ENCODE measurements at places on chromosomes 7 and 10. TPM values are rescaled to one million over a fixed set of nuclear protein-coding genes. Genes with fewer than 3 reads are reported as not detected.

The TACC2 gene
- total RNA-seq, result 5.0 TPM

The ZNF518A gene
- 15.6 TPM for total RNA-seq

The MRLN gene
- total RNA-seq, result not detected

The ADRA2A gene
- total RNA-seq, result 0.29 TPM

The FAM13C gene
- total RNA-seq, result 6.2 TPM

The LIPF gene
- not detected for total RNA-seq

The NME8 gene
- not detected for total RNA-seq

The HOXA4 gene
- total RNA-seq, result 0.72 TPM

The ANKRD2 gene
- total RNA-seq, result 0.72 TPM

The PHKG1 gene
- total RNA-seq, result 1.8 TPM

DNA sequence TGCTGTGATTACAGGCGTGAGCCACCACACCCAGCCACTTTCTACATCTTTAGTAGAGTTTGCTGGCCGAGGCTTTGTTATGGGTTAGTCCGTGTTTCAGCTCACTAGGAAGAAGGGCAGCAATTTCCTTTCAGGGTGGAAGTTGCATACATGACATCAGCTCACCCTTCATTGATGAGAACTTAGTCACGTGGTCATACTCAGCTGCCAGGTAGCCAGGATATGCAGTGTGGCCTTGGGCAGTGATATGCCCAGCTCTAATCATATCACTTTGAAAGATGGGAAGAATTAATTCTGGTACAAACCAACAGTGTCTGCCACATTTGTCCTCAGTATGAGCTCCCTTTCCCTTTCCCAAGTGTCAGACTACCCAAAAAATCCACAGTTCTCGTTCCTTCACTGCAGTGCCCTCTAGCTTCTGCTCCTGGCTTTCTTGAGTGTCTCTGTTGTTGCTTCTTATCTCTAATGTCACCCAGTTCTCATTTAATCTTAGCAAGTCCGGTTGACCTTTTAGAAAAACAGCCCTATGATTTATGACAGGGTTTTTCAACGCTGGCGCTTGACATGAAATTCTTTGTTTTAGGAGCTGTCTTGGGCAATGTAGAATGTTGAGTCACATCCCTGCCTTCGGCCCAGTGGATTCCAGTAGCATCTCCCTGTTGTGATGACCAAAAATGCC lies 108.7 kb upstream of the ITGB1 start:
- peak overlapping the region; percentile 69 for H3K27ac ChIP-seq
- no peak overlapping the region for H3K4me3 ChIP-seq
- DNase-seq, result peak; percentile 68
- peaks cover 20% of the 10 kb centered on the region for H3K4me1 ChIP-seq
- H3K36me3 ChIP-seq, result no peaks in the 10 kb centered on the region

DNA sequence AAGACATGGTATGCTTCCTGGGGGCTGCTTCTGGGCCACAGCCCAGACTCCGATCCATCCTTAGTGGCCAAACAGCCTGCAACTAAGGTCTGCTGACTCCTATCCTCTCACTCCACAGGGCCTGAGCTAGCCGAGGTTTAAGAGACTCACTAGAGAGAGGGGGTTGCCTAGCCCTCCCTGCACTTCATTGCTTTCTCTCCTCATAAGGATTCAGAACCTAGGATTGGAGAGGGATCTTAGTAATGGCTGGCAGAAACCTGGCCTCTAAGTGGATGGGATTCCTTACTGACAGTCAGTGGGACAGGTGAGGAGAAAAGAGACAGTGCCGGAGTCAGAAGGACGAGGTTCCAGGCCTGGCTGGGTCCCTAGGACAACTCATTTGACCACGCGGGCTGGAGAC lies 8.2 kb upstream of the DDIT4 start:
- no peaks in the 10 kb centered on the region for H3K36me3 ChIP-seq
- H3K27ac ChIP-seq, result no peak overlapping the region
- no peaks in the 10 kb centered on the region for H3K27me3 ChIP-seq
- no peak overlapping the region for H3K4me3 ChIP-seq

DNA sequence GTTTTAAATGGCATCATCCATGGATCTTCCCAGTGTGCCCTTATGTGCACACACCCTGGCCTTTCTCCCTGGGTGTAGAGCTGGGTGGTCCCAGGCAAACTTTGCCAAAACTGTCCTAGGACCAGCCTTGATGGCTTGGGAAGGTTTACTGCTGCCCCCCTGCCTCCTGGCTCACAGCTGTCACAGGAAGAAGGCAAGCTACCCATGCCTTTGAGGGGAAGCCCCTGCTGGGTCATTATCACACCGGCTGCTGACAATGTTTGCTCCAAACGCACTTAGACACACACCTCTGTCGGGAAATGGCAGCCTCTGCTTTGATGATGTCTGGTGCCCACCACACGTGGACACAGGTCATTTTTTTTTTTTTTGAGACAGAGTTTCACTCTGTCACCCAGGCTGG lies 25.2 kb upstream of the FIGNL1 start:
- DNase-seq, result no peak
- H3K4me1 ChIP-seq, result no peaks in the 10 kb centered on the region
- no peak overlapping the region for H3K27ac ChIP-seq
- H3K27me3 ChIP-seq, result peaks cover 3% of the 10 kb centered on the region

- H3K36me3 ChIP-seq, result no peaks in the 10 kb centered on the region
- no peak for DNase-seq
- H3K4me3 ChIP-seq, result no peak overlapping the region
- peaks cover 6% of the 10 kb centered on the region for H3K4me1 ChIP-seq
- H3K27me3 ChIP-seq, result peaks cover 12% of the 10 kb centered on the region
Measured at GRCh38 chr7:42833411-42833810, 78.5 kb downstream of the C7orf25 start.

DNA sequence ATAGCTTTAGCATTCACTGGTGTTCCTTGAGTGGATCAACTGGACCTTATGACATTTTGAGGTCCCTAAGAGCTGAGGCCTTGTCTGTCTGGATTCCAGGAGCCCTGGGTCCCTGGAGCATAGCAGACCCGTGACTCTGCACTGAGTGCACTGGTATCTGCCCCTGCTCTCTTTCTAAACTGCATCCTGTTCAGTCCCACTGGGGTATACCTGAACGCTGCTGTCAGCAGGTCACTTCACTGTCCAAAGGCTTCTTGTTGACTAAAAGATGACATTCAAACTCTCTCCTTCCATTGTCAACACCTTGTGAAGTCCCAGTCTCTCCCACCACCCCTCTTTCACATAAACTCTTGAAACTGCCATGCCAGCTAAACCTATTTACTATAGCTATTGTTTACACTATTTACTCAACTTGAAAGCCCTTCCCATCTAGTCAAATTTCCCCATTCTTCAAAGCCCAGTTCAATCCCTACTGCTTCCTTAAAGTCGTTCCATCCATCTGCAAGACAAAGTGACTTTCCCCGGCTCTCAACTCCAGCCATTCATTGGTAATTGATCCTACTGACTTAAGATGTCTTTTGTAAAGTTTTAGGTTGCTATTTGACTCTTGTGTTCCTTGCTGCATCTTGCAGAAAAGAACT lies 523.3 kb downstream of the KCNMA1 start:
- H3K27me3 ChIP-seq, result no peaks in the 10 kb centered on the region
- DNase-seq, result no peak
- H3K4me3 ChIP-seq, result no peak overlapping the region
- H3K27ac ChIP-seq, result no peak overlapping the region

GRCh38 chr7:101875283-101875846 lies 57.9 kb downstream of the CUX1 start:
- H3K4me1 ChIP-seq, result no peaks in the 10 kb centered on the region
- no peaks in the 10 kb centered on the region for H3K36me3 ChIP-seq
- no peaks in the 10 kb centered on the region for H3K27me3 ChIP-seq
- DNase-seq, result no peak
- H3K27ac ChIP-seq, result no peak overlapping the region
- no peak overlapping the region for H3K4me3 ChIP-seq

DNA sequence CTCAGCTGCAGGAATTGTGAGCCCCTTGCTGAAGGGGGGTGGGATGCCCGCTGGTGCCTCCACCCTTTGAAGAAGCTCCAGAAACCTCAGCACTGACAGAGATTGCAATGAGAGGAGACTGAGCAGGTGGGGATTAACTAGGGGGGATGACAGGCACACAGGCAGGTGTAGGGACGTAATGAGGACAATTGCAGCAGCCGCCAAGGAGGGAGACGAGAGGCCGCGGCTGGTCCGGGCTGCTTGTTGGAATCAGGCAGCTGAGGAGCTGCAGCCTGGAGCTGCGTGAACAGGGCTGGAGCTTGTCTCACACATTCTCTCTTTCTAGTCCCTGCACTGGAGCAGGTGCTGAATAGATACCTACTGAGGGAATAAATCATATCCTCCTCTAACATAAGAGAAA lies 122.0 kb upstream of the TCERG1L start:
- no peak overlapping the region for H3K27ac ChIP-seq
- no peak overlapping the region for H3K4me3 ChIP-seq
- no peaks in the 10 kb centered on the region for H3K27me3 ChIP-seq
- no peaks in the 10 kb centered on the region for H3K4me1 ChIP-seq

DNA sequence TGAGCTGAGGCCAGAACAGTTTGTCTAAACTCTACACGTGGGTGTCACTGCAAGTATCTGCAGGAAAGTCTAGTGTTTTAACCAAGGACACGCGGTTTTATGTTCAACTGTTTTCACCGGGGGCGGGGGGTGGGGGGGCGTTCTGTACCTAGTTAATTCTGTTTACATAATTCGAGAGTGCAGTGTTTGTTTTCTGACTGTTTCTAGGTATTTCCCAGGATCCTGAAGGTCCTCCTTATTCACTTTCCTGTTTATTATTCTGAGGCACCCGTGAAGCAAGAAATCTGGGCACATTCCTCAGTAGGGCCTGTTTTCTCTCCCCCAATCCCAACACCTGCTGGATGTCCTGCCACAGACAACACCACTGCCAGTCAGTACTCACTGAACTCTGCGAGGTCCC lies 7.6 kb downstream of the LOXL4 start:
- no peak overlapping the region for H3K4me3 ChIP-seq
- peaks cover 56% of the 10 kb centered on the region for H3K36me3 ChIP-seq
- no peak overlapping the region for H3K27ac ChIP-seq
- DNase-seq, result no peak

GRCh38 chr7:107103369-107103768 lies 58.9 kb downstream of the PRKAR2B start:
- no peak overlapping the region for H3K4me3 ChIP-seq
- no peak overlapping the region for H3K27ac ChIP-seq
- H3K4me1 ChIP-seq, result no peaks in the 10 kb centered on the region
- DNase-seq, result no peak
- H3K27me3 ChIP-seq, result no peaks in the 10 kb centered on the region

- H3K4me1 ChIP-seq, result no peaks in the 10 kb centered on the region
- DNase-seq, result no peak
- no peak overlapping the region for H3K4me3 ChIP-seq
- no peaks in the 10 kb centered on the region for H3K27me3 ChIP-seq
Measured at GRCh38 chr10:82821043-82821442, 946.0 kb downstream of the NRG3 start.

DNA sequence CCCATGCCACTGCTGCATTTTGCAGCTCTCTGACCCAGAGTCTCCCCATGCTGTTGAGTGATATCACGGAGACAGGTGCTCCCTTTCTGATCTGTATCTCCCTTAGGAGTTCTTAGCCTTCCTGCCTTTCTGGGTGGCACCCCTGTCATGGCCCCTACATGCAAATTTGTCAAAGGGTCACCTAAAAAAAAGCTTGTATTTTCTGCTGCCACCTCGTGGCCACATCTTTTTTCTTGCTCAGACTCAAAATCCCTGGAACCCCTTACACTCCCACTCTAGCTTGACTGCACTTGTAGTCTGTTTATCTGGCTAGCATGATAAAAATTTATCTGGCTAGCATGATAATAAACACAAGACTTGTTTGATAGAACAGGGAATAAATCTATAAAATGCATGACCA lies 809.1 kb downstream of the SORCS1 start:
- DNase-seq, result no peak
- no peak overlapping the region for H3K4me3 ChIP-seq
- H3K36me3 ChIP-seq, result no peaks in the 10 kb centered on the region
- H3K27me3 ChIP-seq, result no peaks in the 10 kb centered on the region
- H3K27ac ChIP-seq, result no peak overlapping the region

- H3K27ac ChIP-seq, result peak overlapping the region; percentile 63
- peaks cover 7% of the 10 kb centered on the region for H3K4me1 ChIP-seq
- peak; percentile 88 for DNase-seq
- H3K36me3 ChIP-seq, result peaks cover 16% of the 10 kb centered on the region
Measured at GRCh38 chr7:75889826-75890225, 11.0 kb downstream of the RHBDD2 start.

DNA sequence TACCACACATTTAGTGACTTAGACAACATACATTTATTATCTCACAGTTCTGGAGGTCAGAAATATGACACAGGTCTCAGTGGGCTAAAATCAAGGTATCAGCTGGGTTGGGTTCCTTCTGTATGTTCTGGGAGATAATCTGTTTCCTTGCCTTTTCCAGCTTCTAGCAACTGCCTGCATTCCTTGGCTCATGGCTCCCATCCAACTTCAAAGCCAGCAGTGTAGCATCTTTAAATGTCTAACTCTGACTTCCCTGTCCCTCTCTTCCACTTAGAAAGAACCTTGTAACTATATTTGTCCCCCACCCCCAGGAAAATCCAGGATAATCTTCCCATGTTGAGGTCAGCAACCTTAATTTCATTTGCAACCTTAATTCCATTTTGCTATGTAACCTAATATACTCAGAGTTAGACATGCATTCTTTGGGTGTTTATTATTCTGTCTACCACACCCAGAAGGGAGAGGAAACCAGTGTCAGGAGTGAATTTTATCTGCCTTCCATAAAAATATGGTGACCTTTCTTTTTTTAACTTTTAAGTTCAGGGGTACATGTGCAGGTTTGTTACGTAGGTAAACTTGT lies 57.3 kb upstream of the SMIM30 start:
- no peak overlapping the region for H3K4me3 ChIP-seq
- peak; percentile 25 for DNase-seq
- H3K27ac ChIP-seq, result no peak overlapping the region
- no peaks in the 10 kb centered on the region for H3K36me3 ChIP-seq

- H3K27ac ChIP-seq, result no peak overlapping the region
- no peak overlapping the region for H3K4me3 ChIP-seq
- no peaks in the 10 kb centered on the region for H3K27me3 ChIP-seq
Measured at GRCh38 chr7:22363756-22364422, 6.9 kb upstream of the RAPGEF5 start.

DNA sequence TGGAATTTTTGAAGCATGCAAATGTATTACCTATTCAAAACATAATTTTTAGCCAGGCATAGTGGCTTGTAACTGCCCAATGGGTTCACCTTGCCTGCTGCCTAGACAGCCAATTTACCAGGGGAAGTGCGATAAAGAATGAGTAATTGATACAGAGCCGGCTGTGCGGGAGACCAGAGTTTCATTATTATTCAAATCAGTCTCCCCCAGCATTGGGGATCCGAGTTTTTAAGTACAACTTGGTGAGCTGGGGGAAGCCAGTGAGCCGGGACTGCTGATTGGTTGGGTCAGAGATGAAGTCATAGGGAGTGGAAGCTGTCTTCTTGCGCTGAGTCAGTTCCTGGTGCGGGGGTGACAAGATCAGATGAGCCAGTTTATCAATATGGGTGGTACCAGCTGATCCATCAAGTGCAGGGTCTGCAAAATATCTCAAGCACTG lies 29.1 kb upstream of the NRBF2 start:
- H3K27me3 ChIP-seq, result no peaks in the 10 kb centered on the region
- no peak for DNase-seq
- no peaks in the 10 kb centered on the region for H3K36me3 ChIP-seq
- H3K4me3 ChIP-seq, result no peak overlapping the region

GRCh38 chr10:48535416-48536155 lies 69.3 kb downstream of the ARHGAP22 start:
- no peaks in the 10 kb centered on the region for H3K27me3 ChIP-seq
- H3K4me1 ChIP-seq, result peaks cover under 1% of the 10 kb centered on the region
- DNase-seq, result no peak
- no peak overlapping the region for H3K27ac ChIP-seq
- no peak overlapping the region for H3K4me3 ChIP-seq

- peak; percentile 75 for DNase-seq
- H3K27ac ChIP-seq, result no peak overlapping the region
- H3K36me3 ChIP-seq, result no peaks in the 10 kb centered on the region
- peaks cover 8% of the 10 kb centered on the region for H3K4me1 ChIP-seq
- H3K27me3 ChIP-seq, result no peaks in the 10 kb centered on the region
- no peak overlapping the region for H3K4me3 ChIP-seq
Measured at GRCh38 chr7:111735661-111736551, 173.6 kb upstream of the IMMP2L start.
